ENCODE measurements at places on chromosomes 16 and 17.

DNA sequence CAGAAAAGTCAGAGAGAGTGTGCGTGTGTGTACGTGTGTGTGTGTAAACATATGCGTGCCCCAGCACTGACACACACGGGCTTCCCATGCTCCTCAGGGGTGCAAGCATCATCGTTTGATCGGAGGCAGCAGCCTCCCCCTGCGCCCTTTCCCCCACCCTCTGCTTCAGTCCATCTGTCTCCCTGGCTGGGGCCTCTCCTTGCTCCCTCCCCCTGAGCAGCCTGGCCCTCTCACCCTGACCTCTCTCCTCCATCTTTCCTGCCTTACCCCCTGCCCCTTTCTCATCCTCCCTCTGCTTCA, 4.4 kb downstream of the STX1B start:
- no peak for DNase-seq

GRCh38 chr16:30377812-30378235, 3.2 kb downstream of the MYL11 start:
- peak; percentile 82 for DNase-seq

DNA sequence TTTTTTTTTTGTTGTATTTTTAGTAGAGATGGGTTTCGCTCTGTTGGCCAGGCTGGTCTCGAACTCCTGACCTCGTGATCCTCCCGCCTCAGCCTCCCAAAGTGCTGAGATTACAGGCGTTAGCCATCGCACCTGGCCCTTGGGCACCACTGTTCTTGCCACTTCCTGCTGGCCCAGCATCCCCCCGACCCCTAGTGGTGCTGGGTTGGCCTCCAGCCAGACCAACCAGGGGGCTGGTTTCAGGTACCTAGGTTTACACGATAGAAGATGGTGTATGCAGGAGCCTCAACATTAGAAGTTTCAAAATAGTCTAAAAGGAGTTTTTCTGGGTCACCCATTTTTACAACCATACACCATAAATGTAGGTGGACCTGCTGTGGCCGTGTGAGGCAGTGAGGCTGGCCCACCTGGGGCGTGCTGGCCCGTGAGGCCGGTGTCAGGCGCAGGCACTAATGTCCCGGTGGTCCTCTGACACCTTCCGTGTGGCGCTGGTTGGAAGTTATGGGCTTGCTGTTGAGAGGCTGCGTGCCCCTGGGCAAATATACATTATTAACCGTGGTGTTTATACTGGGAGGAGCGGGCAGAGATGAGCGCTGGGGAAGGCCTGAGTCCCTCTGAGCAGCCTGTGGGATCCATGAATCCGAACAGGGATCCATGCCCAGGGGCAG, 43.5 kb downstream of the CFAP20 start:
- DNase-seq, result no peak

- no peak for DNase-seq
Measured at GRCh38 chr17:56481659-56482058, 111.8 kb upstream of the NOG start.

- DNase-seq, result peak; percentile 72
Measured at GRCh38 chr17:38724337-38724988, 5.7 kb upstream of the CISD3 start.

- DNase-seq, result no peak
Measured at GRCh38 chr17:62790564-62790986, 17.5 kb downstream of the MARCHF10 start.

DNA sequence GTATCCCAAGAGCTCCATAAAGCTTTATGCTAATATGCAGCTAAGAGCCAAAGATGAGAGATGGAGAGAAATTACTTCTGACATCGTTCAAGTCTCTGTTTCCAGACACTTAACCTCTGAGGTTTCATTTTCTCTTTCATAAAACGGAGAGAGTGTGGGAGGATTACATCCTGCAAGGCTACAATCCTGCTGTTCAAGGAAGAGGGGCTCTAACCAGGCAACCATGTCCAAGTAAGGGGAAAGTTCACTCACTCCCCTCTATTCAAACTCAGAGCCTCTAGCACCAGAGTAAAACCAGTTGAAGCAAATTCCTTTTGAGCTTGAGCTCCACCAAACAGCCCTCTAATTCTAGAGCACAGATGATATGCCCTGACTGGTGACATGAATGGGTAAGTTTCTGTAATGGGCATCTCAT, 397.4 kb downstream of the NPIPA8 start:
- DNase-seq, result no peak

GRCh38 chr16:72983241-72983640, 64.7 kb downstream of the ZFHX3 start:
- DNase-seq, result no peak
